ENCODE measurements at places on chromosomes 5 and 9.
A peak's percentile ranks its signal among the peaks of the same experiment; 100 is the strongest.

DNA sequence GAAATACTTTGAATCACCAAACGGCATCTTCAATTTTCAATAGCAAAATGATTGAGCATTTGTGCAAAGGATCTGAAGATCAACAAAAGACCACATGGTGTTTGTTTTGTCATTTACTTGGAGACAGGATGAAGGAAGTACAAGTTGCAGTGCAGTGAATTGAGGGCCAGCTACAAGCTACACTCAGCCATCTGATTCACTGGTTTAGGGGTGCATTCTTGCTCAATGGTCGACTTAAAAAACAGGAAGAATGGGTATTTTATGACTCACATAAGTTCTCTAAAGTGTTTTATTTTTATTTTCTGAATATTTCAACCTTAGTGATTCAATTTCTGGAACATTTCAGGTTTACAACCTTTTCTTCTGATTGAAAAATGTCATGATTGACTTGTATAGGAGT lies 412.1 kb upstream of the ADAMTSL1 start:
- no peak for DNase-seq

DNA sequence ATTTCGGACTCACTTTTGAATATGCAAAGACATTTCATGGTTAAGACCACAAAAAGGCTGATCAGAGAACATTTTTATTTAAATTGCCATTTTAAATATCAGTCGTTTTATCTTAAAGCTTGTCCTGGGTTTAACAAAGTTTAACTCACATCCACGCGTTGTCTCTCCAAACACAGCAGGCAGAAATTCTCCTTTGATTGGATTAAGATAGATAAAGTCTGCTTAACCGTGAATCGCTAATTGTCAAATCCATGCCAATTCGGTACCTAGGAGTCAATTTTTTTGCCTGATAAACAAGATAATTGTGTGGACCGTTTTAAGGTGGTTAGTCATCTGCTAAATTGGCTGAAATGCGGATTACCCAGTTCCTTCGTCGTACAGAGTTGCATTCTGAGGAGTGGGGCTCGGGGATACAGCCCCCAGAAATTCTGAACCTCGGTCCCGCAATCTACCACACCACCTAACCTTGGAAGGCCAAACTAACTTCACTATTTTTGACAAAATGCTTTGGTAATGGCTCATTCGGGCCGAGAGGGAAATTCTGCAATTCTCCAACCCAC lies 665 bp upstream of the BTF3 start:
- DNase-seq = no peak

DNA sequence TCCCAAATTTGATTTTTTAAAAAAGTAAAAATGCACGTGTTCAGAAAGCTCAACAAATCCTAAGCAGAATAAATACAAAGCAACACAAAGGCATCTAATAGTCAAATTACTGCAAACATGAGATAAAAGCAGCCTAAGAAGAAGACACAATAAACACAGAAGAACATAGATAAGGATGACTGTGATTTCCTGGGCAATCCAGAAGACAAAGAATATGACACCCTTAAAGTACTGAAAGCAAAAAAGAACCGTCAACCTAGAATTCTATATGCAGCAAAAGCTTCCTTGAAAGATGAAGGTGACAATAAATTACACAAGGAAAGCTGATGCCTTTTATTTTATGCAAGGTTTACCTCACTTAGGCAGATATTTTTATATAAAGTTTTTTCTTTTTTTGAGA lies 58.2 kb downstream of the NACC2 start:
- DNase-seq = no peak

DNA sequence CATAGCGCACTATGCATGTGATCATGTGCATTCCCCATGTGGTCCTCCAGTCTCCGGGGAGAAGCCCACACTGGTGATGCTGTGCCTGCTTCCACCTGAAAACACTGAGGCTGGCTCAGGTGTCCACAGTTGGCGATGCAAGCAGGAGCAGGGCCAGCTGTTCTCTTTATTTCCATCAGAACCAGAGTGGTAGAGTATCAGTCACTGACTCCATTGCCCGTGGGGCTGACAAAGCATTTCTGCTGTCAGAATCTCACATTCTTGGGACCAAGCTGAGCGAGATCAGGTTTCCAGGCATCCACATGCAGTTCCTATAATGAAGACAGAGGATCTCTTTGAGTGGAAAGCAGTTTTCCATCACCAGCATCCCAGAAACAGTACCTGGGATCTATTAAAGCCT lies 52.5 kb downstream of the GADD45G start:
- no peak for DNase-seq

GRCh38 chr5:133643365-133643764 lies 31.0 kb upstream of the FSTL4 start:
- DNase-seq = no peak

DNA sequence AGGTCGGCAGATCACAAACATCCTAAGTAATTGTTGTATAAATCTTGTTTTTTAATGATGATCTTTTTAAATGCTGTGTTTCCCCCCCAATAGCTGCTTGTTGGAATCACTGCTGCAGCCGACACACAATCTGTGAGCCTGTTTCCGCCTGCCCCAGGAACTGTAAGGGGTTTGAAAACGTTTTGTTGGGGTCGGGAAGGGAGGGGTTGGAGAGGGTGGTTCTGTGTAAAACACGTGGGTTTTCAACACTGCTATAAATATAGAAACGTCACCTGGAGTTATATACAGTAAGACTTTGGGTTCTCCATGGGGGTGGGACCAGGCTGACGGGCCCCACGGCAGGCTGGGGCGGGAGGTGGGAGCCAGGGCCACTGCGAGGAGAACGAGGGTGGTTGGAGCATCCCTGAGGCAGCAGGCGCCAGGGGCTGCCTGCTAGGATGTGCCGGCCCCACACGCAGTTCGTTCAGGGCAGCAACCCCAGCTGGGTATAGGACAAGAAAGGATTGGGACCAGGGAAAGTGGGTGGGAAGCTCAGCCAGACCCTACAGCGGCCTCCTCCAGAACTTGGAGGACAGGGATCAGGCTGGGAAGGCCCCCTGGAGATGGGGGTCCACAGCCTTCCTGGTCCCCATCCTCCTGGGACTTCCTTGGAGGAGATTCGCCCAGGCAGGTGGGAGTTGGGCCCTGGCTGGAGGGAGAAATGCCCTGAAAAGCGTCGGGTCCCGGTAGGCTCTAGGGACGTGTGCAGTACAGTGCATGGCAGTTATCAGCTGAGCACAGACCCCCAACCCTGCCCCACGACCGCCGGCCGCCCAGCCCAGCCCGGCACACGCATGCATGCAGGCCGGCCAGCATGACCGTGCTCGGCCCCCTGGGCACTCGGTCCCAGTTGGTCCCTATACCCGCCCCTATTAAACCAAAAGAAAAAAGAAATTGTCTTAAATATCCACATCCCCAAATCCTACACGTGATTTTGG lies 9.7 kb downstream of the RNF44 start:
- DNase-seq = no peak

GRCh38 chr9:113289091-113289490 lies 13.6 kb downstream of the PRPF4 start:
- no peak for DNase-seq

DNA sequence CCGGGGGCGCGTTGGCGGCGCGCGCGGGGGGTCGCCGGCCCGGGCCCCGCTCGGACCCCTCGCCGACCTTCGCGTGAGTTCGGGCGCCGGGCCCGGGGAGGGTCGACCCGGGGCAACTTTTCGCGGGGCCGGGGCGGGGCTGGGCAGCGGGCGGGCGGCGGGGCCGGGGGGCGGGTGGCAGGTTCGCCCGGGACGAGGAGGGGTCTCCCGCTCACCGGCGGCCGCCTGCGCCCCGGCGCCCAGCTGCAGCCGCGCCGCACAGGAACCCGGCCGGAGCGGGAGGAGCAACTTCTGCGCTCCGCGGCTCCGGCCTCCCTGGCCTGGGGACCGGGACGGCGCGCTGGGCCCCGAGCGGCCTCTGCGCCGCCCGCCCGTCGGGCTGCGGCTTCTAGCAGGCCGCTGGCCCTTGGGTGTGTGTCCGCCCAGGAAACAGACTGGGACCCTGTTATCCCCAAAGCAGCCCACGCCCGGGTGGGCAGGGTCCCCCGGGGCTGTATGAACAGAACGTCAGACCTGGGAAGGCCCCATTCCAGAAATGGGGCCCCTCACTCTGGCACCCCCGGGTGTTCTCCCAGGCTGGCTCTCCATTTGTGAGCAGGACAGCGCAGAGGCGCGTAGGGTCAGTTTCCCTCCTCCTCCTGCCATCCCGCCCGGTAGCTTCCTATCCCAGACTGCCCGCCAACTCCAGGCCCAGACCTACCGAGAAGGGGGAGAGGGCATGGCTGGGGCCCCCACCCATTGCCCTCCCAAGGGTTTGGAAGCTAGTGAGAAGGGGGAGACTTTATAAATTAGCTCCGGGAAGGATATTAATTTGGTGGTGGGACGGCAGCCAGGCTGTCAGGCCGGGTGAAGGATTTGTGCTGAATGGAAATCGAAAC lies 708 bp downstream of the RXRA start:
- DNase-seq = peak; percentile 92

- no peak for DNase-seq
Measured at GRCh38 chr9:128523199-128523925, 18.8 kb downstream of the GLE1 start.

- no peak for DNase-seq
Measured at GRCh38 chr9:76045221-76045620, 154.7 kb downstream of the PCSK5 start.

- no peak for DNase-seq
Measured at GRCh38 chr5:130870691-130871090, 294.4 kb downstream of the HINT1 start.

DNA sequence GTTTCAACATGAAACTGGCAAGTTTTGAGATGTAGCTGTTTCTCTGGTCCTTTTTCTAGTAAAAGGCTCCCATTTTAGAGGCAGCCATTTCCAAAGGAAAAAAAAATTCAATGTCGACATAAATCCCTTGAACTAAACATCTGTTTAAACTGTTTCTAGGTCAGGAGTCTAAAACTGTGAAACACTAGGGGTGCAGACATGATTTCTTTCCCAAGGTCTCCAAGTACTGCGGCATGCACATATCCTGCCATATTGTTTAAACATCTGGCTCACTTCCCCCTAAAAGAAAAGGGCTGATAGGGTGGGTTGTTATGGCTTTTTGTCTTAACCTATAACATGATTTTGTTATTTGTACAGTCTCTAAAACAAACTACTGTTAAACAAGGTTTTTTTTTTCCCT lies 51.1 kb downstream of the NFIB start:
- no peak for DNase-seq

- DNase-seq = peak; percentile 49
Measured at GRCh38 chr5:138336952-138337684, 948 bp upstream of the FAM53C start.

- DNase-seq = no peak
Measured at GRCh38 chr5:165187815-165188214, 1682.4 kb downstream of the MAT2B start.

DNA sequence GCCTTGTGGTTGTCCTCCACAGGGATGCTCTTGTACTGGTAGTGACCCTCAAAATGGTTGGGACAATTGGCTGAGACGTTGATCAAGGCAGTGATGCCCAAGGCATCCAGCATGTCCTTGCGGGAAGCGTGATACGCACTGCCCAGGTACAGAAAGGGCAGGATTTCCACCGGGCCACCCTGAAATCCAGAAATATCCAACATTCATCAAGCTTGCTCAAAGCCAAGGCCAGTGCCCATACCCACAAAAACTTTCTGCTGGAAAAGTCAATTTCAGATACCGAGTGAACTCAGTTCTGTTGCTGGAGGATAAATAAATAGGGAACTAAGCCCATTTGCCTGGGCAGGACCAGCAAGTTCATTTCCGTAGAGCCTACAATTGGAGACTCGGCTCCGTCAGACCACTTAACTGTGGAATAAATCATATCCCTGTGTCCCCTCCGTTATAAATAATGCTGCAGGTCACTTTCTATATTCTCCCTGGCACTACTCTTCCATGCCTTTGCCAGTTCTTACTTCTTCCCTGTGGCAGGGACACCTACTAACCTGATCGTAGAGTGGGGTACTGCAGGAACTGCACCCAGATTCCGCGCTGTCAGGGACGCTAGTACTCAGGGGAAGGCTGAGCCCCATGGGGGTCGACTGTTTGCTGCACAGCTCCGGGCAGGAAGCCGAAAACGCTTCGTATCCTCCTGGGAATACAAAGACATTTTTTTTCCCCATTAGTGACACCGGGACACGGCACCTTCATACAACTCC lies 1.2 kb downstream of the DUSP1 start:
- no peak for DNase-seq

GRCh38 chr9:38039090-38039906 lies 29.7 kb downstream of the SHB start:
- DNase-seq = no peak

GRCh38 chr9:137083394-137084004 lies 3.3 kb upstream of the MAN1B1 start:
- peak; percentile 98 for DNase-seq

- DNase-seq = no peak
Measured at GRCh38 chr5:121090822-121091221, 626.7 kb downstream of the PRR16 start.

- no peak for DNase-seq
Measured at GRCh38 chr5:97554977-97555643, 372.1 kb upstream of the RIOK2 start.

DNA sequence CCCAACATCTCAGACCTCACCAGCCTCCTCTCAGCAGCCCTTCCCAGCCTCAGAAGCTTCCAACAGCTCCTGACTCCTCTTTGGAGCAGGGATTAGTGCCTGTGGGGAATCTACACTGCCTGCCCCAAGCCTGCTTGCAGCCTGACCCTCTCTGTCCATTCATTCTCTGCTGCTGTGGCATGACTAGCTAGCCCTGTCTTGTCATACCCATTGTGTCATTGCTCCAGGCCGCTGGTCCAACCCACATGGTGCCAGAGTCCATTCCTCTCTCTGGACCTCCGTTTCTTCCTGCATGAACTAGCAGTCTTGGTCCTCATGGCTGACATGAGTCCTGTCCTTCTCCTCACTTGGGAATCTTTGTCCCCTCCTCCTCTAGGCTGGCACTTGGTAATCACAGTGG lies 12.8 kb upstream of the RXRA start:
- no peak for DNase-seq

DNA sequence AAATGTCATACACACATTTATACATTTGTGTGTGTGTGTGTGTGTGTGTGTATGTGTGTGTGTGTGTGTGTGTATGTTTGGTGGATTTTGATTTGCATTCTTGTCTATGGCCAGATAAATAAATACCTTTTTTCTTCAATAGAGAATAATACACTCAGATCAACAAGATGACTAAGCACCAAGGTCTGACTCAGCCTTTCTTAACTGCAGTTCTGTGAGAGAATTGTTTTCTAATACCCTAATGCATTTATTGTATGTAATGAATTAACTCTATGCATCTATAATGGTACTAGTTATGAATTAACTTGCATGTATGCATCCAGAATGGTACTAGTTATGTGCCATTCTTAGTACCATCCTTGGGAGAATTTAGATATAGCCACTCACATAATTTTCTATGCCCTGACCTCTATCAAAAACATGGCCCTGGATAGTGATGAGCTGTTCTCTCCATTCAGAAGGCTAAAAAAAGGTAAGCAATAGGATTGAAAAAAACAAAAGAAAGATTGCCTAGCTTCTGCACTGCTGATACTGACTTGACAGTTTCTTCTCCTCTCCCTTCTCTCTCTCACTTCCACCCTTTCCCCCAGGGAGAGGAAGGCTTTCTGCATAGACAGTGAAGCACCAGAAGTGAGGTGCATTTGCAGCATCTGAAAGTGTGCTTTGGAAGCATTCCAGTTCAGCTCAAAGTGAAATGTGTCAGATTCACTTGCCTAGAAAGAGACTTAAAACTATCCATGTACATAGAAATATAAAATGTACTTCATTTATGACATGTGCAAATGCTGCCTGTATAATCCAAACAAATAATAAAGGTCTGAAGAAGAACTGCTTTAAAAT lies 55.1 kb upstream of the CCDC112 start:
- no peak for DNase-seq
